ENCODE measurements at places on chromosomes 4 and X.

GRCh38 chr4:71564775-71565174 lies 219.1 kb downstream of the GC start:
- H3K27me3 ChIP-seq, result no peaks in the 10 kb centered on the region
- H3K27ac ChIP-seq, result no peak overlapping the region
- no peaks in the 10 kb centered on the region for H3K4me1 ChIP-seq
- H3K4me3 ChIP-seq, result no peak overlapping the region
- no peak for ATAC-seq

- ATAC-seq, result no peak
- no peaks in the 10 kb centered on the region for H3K4me1 ChIP-seq
- H3K4me3 ChIP-seq, result no peak overlapping the region
- H3K27me3 ChIP-seq, result no peaks in the 10 kb centered on the region
Measured at GRCh38 chr4:75251547-75251946, 262.7 kb downstream of the RCHY1 start.

- ATAC-seq, result no peak
- peaks cover 5% of the 10 kb centered on the region for H3K27me3 ChIP-seq
- H3K36me3 ChIP-seq, result no peaks in the 10 kb centered on the region
- H3K4me1 ChIP-seq, result no peaks in the 10 kb centered on the region
- no peak overlapping the region for H3K4me3 ChIP-seq
Measured at GRCh38 chr4:41556526-41556925, 18.6 kb downstream of the LIMCH1 start.

- ATAC-seq, result no peak
- peaks cover 14% of the 10 kb centered on the region for H3K36me3 ChIP-seq
- H3K4me3 ChIP-seq, result no peak overlapping the region
- H3K4me1 ChIP-seq, result no peaks in the 10 kb centered on the region
- no peaks in the 10 kb centered on the region for H3K27me3 ChIP-seq
Measured at GRCh38 chr4:151688785-151689043, 72.1 kb downstream of the GATB start.

GRCh38 chrX:25202827-25203226 lies 187.1 kb upstream of the ARX start:
- no peaks in the 10 kb centered on the region for H3K4me1 ChIP-seq
- no peak overlapping the region for H3K4me3 ChIP-seq
- H3K27me3 ChIP-seq, result peaks cover 6% of the 10 kb centered on the region
- H3K27ac ChIP-seq, result no peak overlapping the region
- no peak for ATAC-seq

DNA sequence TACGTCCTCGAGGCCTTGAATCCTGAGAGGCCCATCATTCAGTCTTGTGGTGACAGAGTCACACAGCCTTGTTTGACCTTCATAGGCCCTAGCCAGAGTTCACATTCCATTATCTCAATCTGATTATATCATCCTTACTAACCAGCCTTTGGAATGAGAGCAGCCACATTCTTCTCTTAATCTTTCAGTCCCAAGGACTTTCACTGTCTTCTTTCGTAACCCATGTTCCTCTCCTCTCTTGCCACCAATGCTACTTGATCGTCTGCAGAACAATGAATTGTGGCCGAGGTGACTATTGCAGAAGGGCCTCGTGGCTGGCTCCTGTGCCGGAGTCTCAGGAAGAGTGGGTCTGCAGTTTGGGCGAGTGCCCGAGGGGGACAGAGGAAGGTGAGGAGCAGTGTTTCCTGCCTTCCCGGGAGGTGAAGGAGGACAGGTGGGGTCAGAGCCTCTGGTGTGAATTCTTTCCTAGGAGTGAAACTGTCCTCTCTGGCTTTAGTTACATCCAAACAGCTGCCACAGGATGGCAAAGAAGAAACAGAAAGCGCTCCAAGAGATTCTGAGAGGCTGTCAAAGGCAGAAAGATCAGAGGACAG lies 94.6 kb downstream of the LIMCH1 start:
- H3K4me1 ChIP-seq, result no peaks in the 10 kb centered on the region
- peaks cover 3% of the 10 kb centered on the region for H3K27me3 ChIP-seq
- H3K4me3 ChIP-seq, result no peak overlapping the region
- no peak for ATAC-seq
- H3K27ac ChIP-seq, result no peak overlapping the region
- no peaks in the 10 kb centered on the region for H3K36me3 ChIP-seq

DNA sequence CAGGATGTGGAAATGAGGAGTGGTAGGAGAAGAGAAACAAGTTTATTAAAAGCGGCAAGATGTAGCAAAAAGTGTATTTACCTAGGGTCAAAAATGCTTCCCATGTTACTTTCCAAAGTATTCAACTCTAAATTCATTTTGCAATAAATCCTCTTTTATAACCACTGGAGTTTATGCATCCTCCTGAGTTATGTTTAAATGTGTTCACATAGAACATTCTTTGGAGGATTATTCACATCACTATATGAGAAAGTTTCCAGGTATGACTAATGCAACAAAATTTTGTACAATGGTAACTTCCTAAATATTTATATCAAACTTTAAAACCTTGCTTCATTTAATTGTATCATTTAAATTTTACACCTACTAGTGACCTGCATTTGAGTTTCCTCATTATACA lies 870.6 kb upstream of the SLIT2 start:
- no peak overlapping the region for H3K4me3 ChIP-seq
- H3K4me1 ChIP-seq, result no peaks in the 10 kb centered on the region
- ATAC-seq, result no peak
- H3K27ac ChIP-seq, result no peak overlapping the region

- H3K4me1 ChIP-seq, result no peaks in the 10 kb centered on the region
- ATAC-seq, result no peak
Measured at GRCh38 chr4:11271263-11271662, 157.4 kb downstream of the HS3ST1 start.

GRCh38 chr4:57265831-57266582 lies 155.8 kb upstream of the IGFBP7 start:
- ATAC-seq, result no peak
- no peaks in the 10 kb centered on the region for H3K27me3 ChIP-seq
- no peaks in the 10 kb centered on the region for H3K36me3 ChIP-seq
- H3K27ac ChIP-seq, result no peak overlapping the region
- no peak overlapping the region for H3K4me3 ChIP-seq
- no peaks in the 10 kb centered on the region for H3K4me1 ChIP-seq

DNA sequence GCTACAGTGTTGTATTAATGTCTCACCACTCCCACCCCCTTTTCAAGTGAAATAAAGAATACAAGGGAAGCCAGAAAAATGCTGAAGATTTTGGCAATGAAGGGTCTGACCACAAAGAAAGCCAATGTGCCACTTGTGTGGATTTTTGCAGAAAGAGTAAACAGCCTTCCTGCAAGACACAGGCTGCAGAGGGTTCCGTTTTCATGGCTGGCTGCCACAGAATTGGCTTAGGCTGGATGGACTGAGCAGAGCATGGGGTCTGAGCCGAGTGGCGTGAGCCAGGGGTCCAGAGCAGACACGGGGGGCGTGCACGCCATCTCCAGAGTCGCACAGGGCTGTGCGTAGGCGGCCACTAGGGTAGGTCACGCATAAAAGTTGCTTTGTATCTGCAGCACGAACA lies 69.2 kb downstream of the MTNR1A start:
- no peaks in the 10 kb centered on the region for H3K36me3 ChIP-seq
- no peak overlapping the region for H3K27ac ChIP-seq
- no peak for ATAC-seq
- no peak overlapping the region for H3K4me3 ChIP-seq
- no peaks in the 10 kb centered on the region for H3K4me1 ChIP-seq

- H3K4me3 ChIP-seq, result no peak overlapping the region
- H3K27me3 ChIP-seq, result no peaks in the 10 kb centered on the region
- H3K36me3 ChIP-seq, result peaks cover 29% of the 10 kb centered on the region
- ATAC-seq, result no peak
- no peak overlapping the region for H3K27ac ChIP-seq
Measured at GRCh38 chrX:108090491-108091263, 665 bp downstream of the PSMD10 start.

DNA sequence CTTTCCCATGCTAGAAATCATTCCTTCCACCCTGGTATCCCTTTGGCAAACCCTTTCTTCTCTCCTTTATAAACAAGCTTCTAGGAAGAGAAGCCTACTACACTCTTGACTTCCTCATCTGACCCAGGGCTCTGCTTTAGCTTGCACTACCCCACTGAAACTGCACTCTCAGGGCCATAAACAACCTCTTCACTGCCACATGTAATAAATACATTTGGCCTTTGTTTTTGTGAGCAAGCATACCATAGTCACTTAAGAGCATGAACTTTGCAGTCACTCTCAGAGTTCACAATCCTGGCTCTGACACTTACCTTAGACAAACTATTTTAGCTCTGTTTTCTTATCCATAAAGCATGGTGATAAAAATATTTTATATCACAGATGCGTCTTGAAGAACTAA lies 50.7 kb upstream of the USP38 start:
- no peak for ATAC-seq
- H3K27me3 ChIP-seq, result peaks cover 5% of the 10 kb centered on the region
- H3K4me1 ChIP-seq, result no peaks in the 10 kb centered on the region

GRCh38 chr4:149781150-149781549 lies 34.5 kb downstream of the IQCM start:
- no peaks in the 10 kb centered on the region for H3K27me3 ChIP-seq
- H3K4me1 ChIP-seq, result no peaks in the 10 kb centered on the region
- H3K27ac ChIP-seq, result no peak overlapping the region
- H3K4me3 ChIP-seq, result no peak overlapping the region

GRCh38 chr4:167868163-167868562 lies 224.2 kb upstream of the ANXA10 start:
- no peaks in the 10 kb centered on the region for H3K36me3 ChIP-seq
- ATAC-seq, result no peak
- H3K27ac ChIP-seq, result no peak overlapping the region
- no peaks in the 10 kb centered on the region for H3K27me3 ChIP-seq
- H3K4me3 ChIP-seq, result no peak overlapping the region

DNA sequence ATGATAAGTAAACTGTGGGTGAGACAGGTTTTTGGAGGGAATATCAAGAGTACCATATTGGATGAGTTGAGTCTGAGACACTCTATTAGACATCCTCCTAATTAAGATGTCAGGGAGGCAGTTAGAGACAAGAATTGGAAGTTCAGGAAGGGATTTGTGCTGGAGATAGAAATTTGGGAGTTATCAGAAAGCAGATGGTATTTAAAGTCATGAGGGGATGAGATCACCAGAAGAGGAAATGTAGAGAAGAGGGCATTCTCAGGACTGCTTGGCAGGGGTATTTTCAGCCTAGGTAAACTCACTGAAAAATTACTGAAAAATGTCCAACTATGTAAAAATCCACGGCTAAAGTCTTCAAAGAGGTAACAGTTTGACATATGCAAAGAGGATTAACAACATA lies 161.6 kb upstream of the PGRMC2 start:
- H3K36me3 ChIP-seq, result no peaks in the 10 kb centered on the region
- H3K27ac ChIP-seq, result no peak overlapping the region
- no peak overlapping the region for H3K4me3 ChIP-seq
- peaks cover 8% of the 10 kb centered on the region for H3K27me3 ChIP-seq
- no peaks in the 10 kb centered on the region for H3K4me1 ChIP-seq
- ATAC-seq, result no peak

GRCh38 chr4:22487328-22487727 lies 28.5 kb downstream of the ADGRA3 start:
- no peaks in the 10 kb centered on the region for H3K36me3 ChIP-seq
- no peaks in the 10 kb centered on the region for H3K4me1 ChIP-seq
- H3K27me3 ChIP-seq, result no peaks in the 10 kb centered on the region
- no peak for ATAC-seq
- no peak overlapping the region for H3K27ac ChIP-seq

- H3K4me3 ChIP-seq, result no peak overlapping the region
- ATAC-seq, result no peak
- no peak overlapping the region for H3K27ac ChIP-seq
- H3K27me3 ChIP-seq, result peaks cover 8% of the 10 kb centered on the region
- no peaks in the 10 kb centered on the region for H3K36me3 ChIP-seq
Measured at GRCh38 chr4:41504167-41504818, 33.7 kb upstream of the LIMCH1 start.

- no peak overlapping the region for H3K4me3 ChIP-seq
- no peaks in the 10 kb centered on the region for H3K36me3 ChIP-seq
- no peak for ATAC-seq
- H3K4me1 ChIP-seq, result no peaks in the 10 kb centered on the region
- no peak overlapping the region for H3K27ac ChIP-seq
Measured at GRCh38 chr4:186500721-186501304, 54.6 kb downstream of the MTNR1A start.

- H3K36me3 ChIP-seq, result no peaks in the 10 kb centered on the region
- ATAC-seq, result no peak
- H3K27me3 ChIP-seq, result no peaks in the 10 kb centered on the region
Measured at GRCh38 chr4:161187569-161187968, 976.2 kb downstream of the FSTL5 start.

GRCh38 chr4:48315728-48316630 lies 25.4 kb upstream of the SLAIN2 start:
- ATAC-seq, result peak; percentile 59
- H3K36me3 ChIP-seq, result no peaks in the 10 kb centered on the region
- H3K27ac ChIP-seq, result no peak overlapping the region
- no peak overlapping the region for H3K4me3 ChIP-seq

GRCh38 chrX:67780694-67781109 lies 236.9 kb downstream of the AR start:
- ATAC-seq, result peak; percentile 94
- no peaks in the 10 kb centered on the region for H3K27me3 ChIP-seq
- peaks cover 6% of the 10 kb centered on the region for H3K4me1 ChIP-seq
- H3K4me3 ChIP-seq, result no peak overlapping the region

- H3K4me3 ChIP-seq, result no peak overlapping the region
- H3K27ac ChIP-seq, result no peak overlapping the region
- no peaks in the 10 kb centered on the region for H3K4me1 ChIP-seq
- H3K36me3 ChIP-seq, result no peaks in the 10 kb centered on the region
- no peaks in the 10 kb centered on the region for H3K27me3 ChIP-seq
Measured at GRCh38 chrX:101071582-101071981, 7.1 kb upstream of the TMEM35A start.

GRCh38 chr4:26020881-26021280 lies 106.9 kb downstream of the SMIM20 start:
- peaks cover 8% of the 10 kb centered on the region for H3K4me1 ChIP-seq
- H3K36me3 ChIP-seq, result no peaks in the 10 kb centered on the region

- no peak for ATAC-seq
- H3K4me1 ChIP-seq, result peaks cover 18% of the 10 kb centered on the region
- no peak overlapping the region for H3K4me3 ChIP-seq
- no peaks in the 10 kb centered on the region for H3K36me3 ChIP-seq
- H3K27me3 ChIP-seq, result no peaks in the 10 kb centered on the region
- no peak overlapping the region for H3K27ac ChIP-seq
Measured at GRCh38 chrX:55118574-55118973, 29.8 kb downstream of the PAGE2 start.

- H3K27me3 ChIP-seq, result no peaks in the 10 kb centered on the region
- ATAC-seq, result no peak
- no peak overlapping the region for H3K27ac ChIP-seq
- no peak overlapping the region for H3K4me3 ChIP-seq
Measured at GRCh38 chrX:69082055-69082752, 83.0 kb downstream of the PJA1 start.

DNA sequence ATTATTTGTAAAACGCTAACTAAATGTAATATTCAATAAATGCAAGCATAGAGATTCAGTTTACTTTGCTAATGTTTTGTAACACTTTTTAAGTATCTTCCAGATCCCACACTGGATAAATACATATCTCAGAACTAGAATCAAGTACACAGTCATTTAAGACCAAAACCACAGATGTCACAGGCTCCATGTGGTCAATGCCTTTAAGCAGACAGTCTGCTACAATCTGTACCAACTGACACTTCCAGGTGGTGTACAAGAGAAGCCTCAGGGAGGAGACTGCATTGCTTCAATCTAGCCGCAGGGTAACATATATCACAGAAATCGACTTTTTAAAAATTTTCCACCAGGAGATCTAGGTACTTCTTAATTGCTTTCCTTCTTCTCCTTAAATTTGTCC lies 229.6 kb upstream of the DIAPH2 start:
- ATAC-seq, result no peak
- H3K4me1 ChIP-seq, result no peaks in the 10 kb centered on the region
- H3K36me3 ChIP-seq, result no peaks in the 10 kb centered on the region
- H3K27ac ChIP-seq, result no peak overlapping the region
- no peak overlapping the region for H3K4me3 ChIP-seq

Measured in activated T-helper 17 cell treated with anti-CD3 and anti-CD28 coated beads, Interleukin-2, amount 50 U/mL, for 72 hours (primary cell).